Posterior vena cava (tissue), 2 donors: ENCODE measurements at places on chromosomes 7 and 10. TPM values are rescaled to one million over a fixed set of nuclear protein-coding genes. Genes with fewer than 3 reads are reported as not detected.
A peak's percentile ranks its signal among the peaks of the same experiment; 100 is the strongest.

The H2BK1 gene
- total RNA-seq: 1.1 TPM

The VAX1 gene
- not detected for total RNA-seq

The GNAT3 gene
- not detected for total RNA-seq

The SLC39A12 gene
- 0.10 TPM for total RNA-seq

The ITIH2 gene
- total RNA-seq: not detected

The PPP1R17 gene
- total RNA-seq: not detected

The GNAI1 gene
- 53.7 TPM for total RNA-seq

DNA sequence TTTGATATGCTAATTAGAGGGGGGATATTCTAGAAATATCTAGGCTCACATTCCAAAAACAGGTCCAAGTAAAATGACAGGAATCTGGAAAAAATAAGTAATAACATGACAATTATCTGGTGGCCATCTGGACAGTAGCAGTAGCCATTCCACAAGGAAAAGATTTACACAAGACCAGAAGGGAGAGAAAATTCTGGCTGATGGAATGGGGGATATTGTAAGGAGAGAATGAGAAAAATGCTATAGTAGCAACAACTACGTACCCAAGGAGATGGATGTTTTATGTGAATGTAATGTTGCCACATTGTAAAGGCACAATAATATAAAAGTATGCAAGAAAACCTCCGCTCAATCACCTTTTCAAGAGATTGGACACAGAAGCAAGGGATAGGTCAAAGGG, 5.4 kb downstream of the MYOF start:
- no peak for DNase-seq

GRCh38 chr10:68434657-68435056, 27.6 kb upstream of the RUFY2 start:
- DNase-seq: no peak

- peak; percentile 92 for DNase-seq
Measured at GRCh38 chr10:5666008-5666840, at the start of gene ASB13. TSS of gene ASB13 (minus strand) at chr10:5666595. CDS start at chr10:5666551, 44 bp downstream.

GRCh38 chr7:143176128-143176527, 7.1 kb upstream of the TAS2R39 start:
- DNase-seq: no peak

DNA sequence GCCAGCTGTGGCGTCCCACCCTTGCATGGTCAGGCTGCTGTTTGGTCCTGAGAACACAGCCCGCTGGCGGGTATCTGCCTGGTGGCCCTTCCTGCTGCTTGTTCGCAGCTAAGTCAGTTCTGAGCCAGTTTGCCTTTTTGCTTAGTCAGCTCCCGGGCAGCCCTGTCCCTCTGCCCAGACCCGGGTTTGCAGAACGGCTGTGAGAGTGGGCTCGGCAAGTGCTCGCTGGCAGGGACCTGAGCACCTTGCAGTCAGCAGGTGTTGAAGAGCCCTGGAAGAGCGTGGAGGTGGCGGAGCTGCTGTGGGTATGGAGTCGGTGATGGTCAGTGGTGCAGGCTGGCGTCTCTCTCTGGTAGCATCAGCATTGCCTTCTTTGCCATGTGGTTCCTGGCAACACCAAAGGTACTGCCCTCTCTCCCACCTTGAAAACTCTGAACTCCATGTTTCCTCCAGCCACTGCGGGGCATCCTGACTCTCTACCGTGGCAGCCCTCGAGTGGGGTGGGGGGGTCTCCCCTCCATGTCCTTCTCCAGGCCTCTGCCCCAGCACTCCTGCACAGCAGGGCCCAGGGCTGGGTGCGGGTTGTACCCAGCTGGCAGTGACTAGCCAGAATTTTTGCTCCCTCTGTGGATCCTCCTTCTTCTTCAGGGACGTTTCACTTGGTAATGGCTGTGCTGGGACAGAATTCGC, 4.6 kb downstream of the INPP5A start:
- DNase-seq: peak; percentile 69

GRCh38 chr7:26295015-26295414, 3.4 kb downstream of the SNX10 start:
- no peak for DNase-seq

DNA sequence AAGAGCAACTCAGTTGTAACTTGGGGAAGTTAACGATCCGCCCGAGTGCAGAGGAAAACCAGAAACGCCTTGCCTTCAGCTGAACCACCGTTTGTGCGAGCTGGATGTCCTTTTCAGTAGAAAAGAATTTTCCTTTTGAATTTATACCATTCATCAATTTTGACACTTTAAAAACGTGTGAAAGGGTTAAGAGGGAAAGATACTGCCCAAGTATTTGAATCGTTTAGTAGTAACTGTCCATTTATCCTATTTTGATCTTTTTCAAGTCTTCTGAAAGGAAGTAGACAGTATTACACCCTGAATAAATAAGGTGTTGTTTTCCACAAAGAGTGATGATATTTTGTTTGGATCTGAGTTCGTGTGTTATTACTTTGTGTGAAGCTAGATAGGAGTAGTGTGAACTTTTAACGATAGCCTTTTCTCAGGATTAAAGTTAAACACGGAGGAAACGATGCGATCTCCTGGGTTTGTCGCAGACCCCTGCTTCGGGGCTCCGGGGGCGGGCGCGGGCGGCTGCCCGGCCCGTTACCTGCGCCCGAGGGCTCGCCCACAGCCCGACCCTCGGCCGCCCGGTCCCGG, 830 bp upstream of the BMI1 start:
- DNase-seq: no peak
